NCI-H1092 (cell line): ENCODE measurements at places on chromosomes 12 and 14.

DNA sequence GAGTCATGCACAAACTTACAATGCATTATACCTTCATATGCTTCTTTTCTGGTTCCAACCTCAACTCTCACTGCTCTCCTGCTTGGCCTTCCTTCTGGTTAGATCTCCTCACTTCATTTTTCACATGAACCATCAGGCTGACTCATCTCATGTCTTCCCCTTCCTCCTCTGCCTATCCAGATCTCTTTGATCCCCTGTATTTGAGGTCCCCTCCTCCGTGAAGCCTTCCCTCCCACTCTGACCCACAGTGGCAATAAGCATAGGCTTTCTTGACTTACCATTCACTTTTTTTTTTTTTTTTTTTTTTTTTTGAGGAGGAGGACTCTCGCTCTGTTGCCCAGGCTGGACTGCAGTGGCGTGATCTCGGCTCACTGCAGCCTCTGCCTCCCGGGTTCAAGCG lies 14.7 kb upstream of the ASIC1 start:
- no peak for DNase-seq

- DNase-seq: no peak
These were observed 53.2 kb downstream of the GALNT16 start for GRCh38 chr14:69313176-69313575.

GRCh38 chr14:103074729-103075367 lies 9.2 kb upstream of the LBHD2 start:
- no peak for DNase-seq

- no peak for DNase-seq
These were observed 68.2 kb upstream of the E2F7 start for GRCh38 chr12:77133566-77133965.

DNA sequence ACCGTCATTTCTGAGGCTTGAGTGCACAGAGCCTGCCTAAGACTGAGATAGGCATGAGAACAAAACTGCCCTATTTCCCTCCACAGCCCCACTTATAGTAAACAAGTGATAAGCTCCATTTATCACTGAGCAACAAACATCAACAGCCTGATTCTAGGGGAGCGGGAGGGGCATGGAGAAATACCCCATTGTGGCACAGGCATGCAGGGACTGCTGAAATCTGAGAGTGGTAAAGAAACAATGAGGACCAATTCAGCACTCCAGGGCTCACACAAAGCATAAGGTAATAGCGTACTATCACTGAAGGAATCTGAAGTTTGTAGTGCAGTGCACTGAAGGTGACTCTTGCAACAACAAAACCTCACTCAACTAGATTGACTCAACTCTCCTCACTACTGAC lies 186.7 kb downstream of the ANO2 start:
- no peak for DNase-seq

DNA sequence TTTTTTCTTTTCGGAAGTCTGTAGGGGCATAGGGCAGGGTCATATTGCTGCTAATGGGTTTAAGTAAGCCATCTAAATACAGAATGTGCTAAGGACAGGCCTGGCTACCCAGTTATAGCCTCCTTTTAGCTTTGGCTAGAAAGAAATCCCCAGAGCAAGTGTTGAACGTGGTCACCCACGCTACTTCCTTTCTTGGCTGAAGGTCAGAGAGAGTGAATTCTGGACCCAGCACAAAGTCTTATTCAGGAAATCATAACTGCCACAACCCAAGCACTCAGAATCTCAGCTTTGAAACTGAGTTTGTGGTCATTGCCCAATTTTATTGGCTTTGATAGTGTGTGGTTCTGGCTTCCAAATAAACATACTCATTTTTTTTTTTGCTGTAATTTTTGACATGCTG lies 542.1 kb upstream of the ATP2B1 start:
- no peak for DNase-seq
